Left colon (tissue), 2 donors: ENCODE measurements at places on chromosomes 7 and 10. TPM values are rescaled to one million over a fixed set of nuclear protein-coding genes. Genes with fewer than 3 reads are reported as not detected.

ASAH2B gene
- 6.6 TPM for total RNA-seq

ABLIM1 gene
- 118 TPM for total RNA-seq

- no peak for DNase-seq
These were observed 42.9 kb downstream of the C10orf120 start for GRCh38 chr10:122656741-122657140.

DNA sequence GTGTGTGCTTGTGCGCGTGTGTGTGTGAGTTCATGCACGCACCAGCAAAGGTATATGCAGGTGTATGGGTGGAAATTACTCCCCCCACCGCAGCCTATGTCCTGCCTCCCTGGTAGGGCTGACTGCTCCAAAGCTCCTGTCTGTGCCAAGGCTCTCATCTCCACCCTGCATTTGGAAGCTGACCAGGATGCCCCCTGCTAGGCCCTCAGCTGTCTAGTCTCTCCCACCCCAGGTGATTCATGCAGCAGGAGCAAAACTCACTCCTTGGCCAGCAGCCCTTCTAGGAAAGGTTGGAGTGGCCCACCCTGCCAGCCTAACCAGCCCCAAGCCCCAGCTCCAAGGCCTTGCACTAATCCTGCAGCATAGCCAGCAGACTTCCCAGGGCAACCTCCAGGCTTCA, 148.4 kb downstream of the GRID1 start:
- no peak for DNase-seq

VAX1 gene
- total RNA-seq, result not detected

- DNase-seq, result no peak
These were observed 98.1 kb downstream of the C10orf105 start for GRCh38 chr10:71621231-71622153.

DNA sequence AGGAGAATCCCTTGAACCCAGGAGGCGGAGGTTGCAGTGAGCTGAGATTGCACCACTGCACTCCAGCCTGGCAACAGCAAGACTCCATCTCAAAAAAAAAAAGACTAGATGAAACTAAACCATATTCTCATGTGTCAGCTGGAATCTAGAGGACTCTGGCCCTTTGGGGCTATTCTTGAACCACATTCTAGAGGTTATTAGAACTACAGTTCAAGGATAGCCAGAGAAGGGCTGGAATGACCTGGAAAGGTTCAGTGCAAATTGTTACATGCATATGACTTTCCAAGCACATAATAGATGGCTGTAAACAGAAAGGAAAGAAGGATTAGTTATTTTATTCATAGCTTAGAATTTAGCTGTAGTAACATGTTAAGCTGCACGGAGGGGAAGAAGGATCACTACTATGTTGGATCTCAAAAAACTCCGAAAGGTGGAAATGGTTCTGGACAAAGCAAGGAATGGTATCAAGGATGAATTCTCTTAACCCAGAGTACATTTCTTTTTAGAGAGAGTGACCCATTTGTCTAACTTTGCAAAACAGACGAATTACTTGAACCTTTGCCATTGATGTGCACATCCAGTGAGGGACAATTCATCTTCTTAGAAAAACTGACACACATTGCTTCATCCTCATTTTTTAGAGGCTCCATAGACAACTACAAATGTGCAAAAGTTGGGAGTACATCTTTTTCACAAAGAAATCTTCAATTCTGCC, 124.0 kb upstream of the SAMD8 start:
- DNase-seq, result no peak

GRCh38 chr7:38669965-38670520, 38.9 kb upstream of the AMPH start:
- DNase-seq, result no peak

PON3 gene
- total RNA-seq, result 4.0 TPM

- no peak for DNase-seq
These were observed 29.5 kb upstream of the DNAAF5 start for GRCh38 chr7:696812-697551.

TCERG1L gene
- total RNA-seq, result not detected

DNA sequence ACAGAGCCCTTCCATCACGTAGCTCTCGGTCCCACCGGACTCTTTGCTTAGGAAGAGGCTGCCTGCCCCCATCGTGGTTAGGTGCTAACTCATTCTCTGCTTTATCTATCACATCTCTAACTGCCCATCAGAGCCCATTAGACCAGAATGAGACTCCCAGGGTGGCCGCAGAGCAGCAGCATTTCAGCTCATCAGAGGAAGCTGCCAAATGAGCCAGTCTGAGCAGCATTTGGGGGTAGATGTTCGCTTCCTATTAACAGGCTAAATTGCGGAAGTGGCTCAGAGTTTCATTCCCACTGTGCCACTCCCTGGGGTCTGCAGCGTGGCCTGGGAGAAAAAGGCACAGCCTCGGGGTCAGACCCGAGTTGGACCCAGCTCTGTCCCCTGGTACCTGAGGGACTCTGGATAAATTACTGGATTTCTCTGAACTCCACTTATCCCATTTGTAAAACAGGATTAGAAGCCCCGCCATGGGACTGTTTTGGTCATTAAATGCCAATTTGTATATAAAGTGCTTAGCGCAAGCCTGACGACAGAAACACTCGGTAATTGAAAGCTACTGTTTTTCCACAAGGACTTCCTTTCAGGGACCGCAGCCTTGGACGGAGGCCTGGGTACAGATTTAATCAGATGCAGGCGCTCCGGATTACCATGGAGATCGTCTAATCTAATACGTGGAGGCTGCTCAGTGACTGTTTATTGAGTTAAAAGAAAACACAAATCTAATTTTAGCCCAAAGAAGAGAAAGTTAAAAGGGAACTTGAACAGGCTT, 73.8 kb upstream of the PRLHR start:
- no peak for DNase-seq

DNA sequence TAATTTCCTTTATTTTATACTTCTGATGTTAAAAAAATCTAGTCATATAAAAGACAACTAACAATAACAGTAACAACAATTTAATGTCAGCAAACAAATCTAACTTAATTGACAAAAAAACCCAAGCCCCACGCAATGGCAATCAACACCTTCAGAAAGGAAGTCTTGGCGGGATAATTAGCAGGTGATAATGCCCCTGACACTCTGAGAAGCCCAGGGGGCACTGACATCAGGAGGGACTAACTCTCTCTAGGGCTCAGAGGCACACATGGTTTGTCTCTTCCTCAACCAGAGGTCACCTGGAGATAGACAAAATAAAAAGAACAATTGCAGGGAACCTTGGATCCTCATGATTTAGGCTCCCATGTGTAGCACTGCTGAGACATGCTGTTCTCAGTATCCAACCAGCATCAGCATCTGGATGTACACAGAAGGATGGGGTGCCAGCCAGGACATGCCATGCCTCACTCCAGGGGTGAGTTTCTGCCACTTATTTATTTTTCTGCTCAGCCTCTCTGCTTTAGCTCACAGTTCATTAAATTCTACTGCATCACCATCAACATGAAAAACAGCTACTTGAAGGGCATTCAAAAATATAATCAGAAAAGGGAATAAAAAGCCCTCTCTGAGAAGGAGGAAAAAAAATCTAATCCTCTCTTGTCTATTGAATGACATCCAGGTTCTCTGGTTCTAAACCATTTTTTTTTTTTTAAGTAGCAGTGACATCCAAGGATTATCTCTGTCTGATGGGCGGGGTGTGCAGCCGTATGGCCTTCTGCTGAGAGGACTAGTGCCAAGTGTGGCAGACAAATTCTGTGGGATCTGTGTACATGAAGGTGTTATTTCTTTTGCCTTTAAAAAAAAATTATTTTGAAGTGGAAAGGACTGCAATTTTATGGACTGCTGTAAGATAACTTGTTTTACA, 96.3 kb downstream of the ATXN7L1 start:
- no peak for DNase-seq

- no peak for DNase-seq
These were observed 158.2 kb downstream of the CELF2 start for GRCh38 chr10:11175823-11176243.

- DNase-seq, result no peak
These were observed 14.7 kb upstream of the TBRG4 start for GRCh38 chr7:45126201-45126600.

DNA sequence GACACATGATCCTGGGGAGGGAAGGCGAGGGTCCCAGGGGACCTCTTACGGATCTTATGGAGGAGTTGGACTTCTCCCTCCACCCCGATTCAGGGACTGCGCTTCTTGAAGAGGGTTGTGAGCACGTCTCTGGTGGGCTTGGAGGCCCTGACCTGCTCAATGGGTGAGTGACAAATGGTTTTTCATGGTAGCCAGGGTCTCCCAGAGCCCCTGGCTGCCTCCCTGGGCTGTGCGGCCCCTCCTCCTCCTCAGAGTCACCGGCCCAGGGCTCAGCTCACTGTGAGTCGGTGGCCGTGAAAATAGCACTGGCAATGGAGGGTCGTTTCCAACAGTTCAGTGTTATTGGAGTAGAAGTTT, 26.6 kb downstream of the INPP5A start:
- no peak for DNase-seq

DNA sequence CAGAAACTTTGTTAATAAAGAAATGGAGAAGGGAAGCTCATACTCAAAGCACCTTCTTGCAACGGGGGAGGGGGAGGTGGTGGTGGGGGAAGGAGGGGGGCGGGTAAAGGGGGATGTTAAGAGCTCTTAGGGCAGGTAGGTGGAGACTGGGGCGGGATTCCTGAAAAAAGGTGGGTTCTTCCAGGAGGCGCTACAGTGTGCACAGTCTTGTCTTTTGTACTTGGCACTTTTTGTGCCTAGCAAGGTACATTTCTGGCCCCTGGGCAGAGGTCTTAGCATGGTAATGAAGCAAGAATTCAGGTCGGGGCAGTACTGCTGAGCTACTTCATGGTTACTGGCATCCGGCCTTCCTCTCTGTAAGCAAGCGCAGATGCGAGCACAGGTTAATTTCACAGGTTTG, 15.2 kb upstream of the LAMB4 start:
- no peak for DNase-seq

- DNase-seq, result no peak
These were observed 54.7 kb upstream of the FIGNL1 start for GRCh38 chr7:50504646-50505546.

DNA sequence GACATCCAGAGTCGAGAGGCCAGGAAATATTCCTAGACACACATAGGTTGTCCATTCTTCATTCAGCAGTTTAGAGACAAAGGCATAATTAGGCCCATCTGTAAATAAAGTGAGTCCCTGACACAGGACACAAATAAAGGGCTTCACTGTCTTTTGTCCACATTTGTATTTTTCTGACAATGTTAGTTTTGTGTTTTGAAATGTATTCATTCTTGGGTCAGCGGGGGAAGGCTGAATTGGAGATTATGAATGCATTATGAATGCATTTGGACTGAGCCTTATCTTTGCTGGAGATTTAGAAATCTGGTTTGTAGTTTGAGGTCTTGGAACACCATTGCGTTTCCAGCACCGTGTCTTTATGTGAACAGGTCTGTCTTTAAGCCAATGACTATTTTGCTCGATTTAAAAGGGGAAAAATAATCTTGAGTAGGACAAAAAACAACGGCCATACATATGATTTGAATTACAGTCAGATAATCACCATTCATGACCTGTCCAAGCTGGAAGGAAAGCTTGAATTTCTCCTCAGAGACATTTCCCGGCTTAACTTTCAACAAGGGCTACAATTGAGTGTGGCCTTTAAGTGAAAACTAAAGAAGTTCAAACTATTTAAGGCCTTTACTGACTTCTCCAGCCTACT, 334.8 kb downstream of the WDR11 start:
- no peak for DNase-seq

DNA sequence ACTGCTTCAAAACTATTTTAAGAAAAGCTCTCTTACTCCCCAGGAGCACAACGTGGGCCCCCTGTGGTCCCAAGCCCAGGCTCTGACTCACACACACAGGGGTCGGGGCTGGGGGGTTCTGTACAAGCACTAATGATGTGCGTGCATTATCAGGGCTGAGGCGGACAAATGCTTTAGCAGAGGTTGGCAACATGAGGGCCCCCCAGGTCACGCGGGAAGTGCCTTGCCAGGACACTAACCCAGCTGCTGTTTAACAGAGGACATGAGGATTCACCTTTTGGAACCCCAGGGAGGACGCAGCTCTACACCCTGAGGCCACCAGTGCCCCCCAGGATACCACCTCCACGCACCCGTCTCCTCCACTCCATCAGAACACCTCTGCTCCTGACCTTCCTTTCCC, 342.8 kb downstream of the DNAJB6 start:
- peak; percentile 8 for DNase-seq

DNA sequence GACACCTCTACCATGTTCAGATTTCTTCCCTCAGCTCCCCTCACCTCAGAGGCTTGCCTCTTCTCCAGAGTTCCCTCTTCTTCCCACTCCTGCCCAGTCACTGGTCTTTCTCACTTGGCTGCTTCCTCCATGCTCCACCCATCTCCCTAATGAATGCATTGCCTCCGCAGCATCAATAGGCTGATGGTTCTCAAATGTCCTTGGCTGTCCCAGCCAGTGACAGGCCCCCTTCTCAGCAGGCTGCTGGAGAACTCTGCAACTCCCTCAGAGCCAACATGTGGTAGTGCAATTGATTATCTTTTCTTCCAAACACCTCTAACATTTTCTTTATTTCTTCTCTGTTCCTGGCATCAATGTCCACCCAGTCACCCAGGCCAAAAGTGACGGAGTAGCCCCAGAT, 218.2 kb downstream of the RELN start:
- no peak for DNase-seq

- DNase-seq, result no peak
These were observed 12.3 kb downstream of the SEMA3A start for GRCh38 chr7:84182301-84182700.

DNA sequence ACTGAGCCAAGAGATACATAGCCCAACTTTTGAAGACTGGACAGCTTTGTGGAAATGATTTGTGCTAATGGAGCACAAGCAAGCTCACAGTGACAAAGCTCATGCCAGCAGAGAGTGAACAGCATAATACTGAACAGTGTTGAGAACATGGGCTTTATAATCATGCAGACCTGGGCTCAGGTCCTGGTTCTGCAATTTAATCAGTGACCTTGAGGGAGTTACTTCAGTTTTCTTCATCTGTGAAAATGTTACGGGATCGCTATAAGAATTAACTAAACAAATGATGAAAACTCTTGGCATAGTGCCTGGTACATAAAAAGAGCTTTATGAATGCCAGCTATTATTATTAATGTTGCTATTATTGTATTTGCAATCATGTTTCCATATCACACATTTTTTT, 690.5 kb upstream of the LRRN3 start:
- no peak for DNase-seq

DNA sequence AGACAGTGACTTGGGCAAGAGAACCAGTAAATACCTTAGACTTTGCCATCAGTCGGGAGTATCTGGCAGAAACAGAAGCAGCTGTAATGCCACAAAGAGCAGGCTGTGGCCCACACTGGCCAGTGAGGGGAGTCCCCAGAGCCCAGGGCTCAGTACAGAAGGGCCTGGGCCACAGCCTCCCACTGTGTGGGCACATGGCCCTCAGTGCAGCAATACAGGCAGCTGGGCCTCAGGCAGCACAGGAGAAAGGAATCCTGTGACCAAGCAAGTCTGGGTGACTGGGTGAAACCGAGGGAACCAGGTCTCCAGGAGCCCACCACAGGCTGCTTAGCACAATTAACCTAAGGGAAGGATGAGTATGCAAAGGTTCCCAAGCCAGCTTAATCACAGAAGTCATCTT, 14.0 kb downstream of the WDR91 start:
- DNase-seq, result no peak

DNA sequence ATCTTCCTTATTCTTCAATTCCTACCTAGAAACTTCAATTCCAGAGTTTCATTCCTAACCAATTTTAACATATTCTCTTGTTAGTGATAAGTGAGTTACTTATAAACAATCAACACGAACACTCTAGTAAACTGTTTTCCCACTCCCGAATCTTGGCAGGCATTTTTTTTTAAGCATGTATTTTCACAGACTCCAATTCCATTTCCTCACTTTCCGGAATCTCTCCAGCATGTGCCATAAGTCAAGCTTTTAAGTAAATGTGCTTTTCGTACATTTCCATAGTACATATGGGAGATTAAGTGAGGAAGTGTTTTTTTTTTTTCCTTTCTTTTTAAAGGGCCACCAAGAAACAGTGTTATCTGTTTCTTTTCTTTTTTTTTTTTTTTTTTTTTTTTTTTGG, 89.1 kb downstream of the FGFR2 start:
- DNase-seq, result no peak
